Sciatic nerve (tissue), 2 donors: ENCODE measurements at places on chromosomes 1 and 21. TPM values are rescaled to one million over a fixed set of nuclear protein-coding genes. Genes with fewer than 3 reads are reported as not detected.

DNA sequence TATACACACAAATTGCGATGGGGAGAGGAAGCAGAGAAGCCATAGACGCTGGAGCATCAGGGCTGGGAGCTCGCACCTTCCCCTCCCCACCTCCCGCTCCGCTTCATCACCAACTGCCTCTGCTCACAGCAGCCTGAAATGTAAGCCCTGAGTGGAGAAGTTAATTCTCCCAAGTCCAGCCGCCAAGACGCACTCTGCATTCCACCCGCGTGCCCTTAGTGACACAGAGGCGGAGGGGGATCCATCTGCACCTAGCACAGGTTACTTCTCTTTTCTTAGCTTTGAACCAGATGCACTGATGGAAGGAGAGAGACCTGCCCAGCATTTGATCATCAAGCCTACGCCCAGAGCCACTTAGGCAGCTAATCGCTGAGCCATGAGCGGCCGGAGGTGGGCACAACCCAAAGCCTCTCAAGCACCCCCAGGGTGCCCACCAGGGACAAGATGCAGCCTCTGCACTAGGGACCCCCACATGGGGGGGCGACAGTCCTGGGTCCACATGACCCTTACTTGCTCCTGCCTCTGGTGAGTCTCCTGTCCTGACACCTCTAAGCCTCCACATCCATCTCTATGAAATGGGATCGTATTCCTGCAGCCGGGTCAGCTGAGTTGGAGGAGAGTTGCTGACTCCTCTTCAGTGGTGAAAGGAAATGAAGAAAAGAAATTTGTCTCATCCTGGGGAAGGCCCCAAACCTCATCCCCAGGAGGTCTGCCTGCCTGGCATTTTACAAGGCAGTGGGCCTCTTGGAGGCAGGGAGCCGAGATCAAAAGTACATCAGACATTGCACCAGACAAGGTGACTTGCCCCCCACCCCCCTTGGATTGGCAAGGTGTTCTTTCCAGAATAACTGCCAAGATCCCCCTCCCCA lies 316.2 kb downstream of the MATN1 start:
- peak; percentile 37 for DNase-seq

- no peak for DNase-seq
Measured at GRCh38 chr1:196723325-196724185, 51.1 kb upstream of the CFHR3 start.

DNA sequence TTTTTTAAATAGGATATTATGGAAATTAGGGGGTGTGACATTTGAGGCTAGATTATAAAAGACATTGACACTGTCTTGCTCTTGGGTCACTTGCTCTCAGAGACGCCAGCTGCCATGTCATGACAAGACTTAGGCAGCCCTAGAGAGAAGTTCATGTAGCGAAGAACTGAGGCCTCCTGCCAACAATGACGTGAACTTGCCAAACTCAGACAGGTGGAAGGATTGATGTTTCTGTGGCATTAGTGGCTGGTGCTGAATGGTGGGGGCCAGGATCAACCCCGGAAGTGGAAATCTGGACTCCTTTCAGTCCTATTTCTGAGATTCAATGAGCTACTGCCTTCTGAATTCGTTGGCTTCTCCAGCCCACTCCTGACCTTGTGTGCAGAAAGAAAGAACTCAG lies 14.7 kb downstream of the NCF2 start:
- DNase-seq, result peak; percentile 43

GRCh38 chr1:7464736-7465135 lies 306.4 kb upstream of the VAMP3 start:
- DNase-seq, result no peak

DNA sequence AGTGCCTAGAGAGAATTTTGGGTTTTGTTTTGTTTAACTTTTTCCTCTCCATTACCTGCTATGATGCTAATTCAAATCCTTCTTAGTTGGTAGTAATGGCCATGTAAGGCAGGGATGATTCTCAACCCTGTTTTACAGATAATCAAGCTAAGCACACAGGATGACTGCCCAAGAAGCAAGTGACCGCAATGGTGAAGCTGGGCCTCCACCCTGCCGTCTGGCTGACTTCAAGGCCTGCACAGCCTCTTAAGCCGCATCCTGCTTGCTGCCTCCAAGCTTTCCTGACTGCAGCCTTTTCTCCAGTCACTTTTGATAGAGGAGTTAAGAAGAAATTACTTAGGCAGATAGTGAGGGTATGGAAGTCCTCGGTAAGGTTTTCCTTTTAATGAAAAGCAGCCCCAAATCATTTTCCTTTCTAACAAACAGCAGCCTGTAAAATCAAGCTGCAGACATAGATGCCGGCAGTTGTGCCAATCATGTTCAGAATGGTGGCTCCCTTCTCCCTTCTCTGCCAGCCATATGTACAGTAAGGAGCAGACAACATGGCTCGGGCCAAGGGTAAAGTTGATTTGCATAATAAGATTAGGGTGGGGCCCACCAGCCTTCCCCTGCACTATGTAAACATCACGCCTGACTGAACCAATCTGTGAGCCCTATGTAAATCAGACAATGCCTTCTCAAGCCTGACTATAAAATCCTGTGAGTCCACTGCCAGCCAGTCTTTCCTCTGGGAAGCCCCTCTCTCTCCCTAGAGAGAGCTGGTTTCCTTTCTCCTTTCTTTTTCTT lies 8.8 kb upstream of the CTBS start:
- DNase-seq, result no peak

GRCh38 chr1:199089393-199090122 lies 450.7 kb downstream of the PTPRC start:
- DNase-seq, result no peak

DNA sequence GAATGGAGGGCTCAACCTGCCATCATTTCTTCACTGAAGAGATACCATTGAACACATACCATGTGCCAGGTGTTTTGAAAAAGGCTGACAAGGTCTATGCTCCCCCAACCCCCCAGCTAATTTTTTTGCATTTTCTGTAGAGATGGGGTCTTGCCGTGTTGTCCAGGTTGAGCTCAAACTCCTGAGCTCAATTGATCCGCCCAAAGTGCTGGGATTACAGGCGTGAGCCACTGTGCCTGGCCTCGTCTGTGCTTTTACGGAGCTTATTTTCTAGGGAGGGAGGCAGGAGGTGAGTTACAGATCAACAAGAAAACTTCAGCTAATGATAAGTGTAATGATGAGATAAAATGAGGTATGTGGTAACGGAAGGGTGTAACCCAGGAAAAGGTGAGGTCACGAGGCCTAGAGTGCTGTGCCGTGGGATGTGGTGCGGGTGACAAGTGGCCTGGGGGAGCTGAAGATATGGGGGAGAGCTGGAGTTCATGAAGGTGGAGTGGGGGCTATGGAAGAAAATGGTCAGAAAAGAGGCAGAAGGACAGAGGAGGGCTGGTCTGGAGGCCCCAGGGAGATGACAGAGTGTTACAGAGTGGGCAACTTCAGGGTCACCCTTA lies 28.2 kb downstream of the FAAH start:
- no peak for DNase-seq

DNA sequence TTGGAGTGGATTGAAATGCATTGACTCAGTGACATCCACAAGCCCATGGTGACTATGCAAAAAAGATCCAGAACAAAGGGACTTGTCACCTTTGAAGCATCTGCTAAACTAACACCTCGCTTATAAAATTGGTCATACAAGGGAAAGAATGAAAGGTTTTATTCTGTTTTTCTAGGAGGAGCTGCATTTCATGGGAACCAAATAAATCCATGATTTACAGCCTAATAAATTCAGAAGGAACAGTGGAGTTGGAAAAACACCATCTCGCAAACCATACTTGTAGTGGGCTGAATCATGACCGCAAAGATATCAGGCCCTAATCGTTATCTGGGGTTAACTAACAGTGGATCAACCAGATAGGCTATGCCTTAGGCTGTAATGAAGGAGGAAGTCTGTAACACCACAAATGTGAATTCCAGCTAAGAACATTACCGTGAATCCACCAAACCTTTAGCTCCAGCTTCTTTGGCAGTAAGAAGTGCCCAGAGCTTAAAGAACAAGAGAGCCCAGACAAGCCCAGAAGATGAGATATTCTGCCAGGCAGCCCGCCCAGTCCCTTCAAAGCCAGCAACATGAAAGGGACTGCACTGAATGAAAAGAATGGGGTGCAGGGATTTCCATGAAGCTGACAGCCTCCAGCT lies 27.4 kb downstream of the RSPH1 start:
- no peak for DNase-seq

GRCh38 chr1:36843906-36844610 lies 190.3 kb downstream of the GRIK3 start:
- DNase-seq, result no peak

DNA sequence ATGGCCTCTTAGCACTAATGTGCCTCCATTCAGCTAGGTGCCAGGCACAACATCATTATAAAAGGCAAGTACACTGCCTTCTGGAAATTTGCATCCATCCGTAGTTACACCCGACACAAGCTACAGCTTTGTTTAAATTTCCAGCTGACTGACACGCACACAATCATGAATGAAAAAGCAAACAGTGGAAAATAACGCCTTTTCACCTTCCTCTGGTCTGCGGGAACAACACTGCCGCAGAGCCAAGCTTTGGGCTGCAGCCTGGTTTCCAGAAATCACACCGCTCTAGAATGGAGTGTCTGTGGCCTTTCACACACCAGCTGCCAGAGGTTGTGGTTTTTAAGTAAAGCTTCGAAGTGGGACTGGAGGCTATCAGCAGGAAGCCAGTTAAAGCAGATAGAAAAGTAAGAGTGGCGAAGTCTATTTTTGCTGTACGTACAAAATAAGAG lies 142.8 kb upstream of the COA6 start:
- DNase-seq, result no peak

DNA sequence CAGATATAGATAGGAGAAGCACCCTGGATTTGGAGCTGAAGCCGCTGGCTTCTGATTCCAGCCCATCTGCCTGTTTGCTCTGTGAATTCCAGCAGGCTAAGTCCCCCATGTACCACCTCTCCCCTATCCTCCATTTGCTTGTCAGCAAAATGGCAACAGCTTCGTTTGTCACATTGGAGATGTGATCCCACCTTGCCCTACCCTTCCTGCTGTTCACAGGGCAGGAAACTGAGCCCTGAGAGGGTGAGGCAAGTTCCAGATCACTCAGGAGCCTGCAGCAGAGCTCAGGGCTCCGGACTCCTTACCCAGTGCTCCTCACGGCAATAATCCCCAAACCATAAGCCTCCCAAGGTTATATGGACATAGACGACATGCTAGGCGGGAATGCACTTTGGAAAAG lies 14.9 kb downstream of the SLC2A1 start:
- DNase-seq, result no peak

GRCh38 chr1:39194398-39195051 lies 10.0 kb upstream of the MACF1 start:
- DNase-seq, result no peak

GRCh38 chr21:19048098-19048672 lies 644.6 kb upstream of the TMPRSS15 start:
- DNase-seq, result no peak

GRCh38 chr1:99305626-99306025 lies 41.3 kb downstream of the PLPPR4 start:
- DNase-seq, result no peak

DNA sequence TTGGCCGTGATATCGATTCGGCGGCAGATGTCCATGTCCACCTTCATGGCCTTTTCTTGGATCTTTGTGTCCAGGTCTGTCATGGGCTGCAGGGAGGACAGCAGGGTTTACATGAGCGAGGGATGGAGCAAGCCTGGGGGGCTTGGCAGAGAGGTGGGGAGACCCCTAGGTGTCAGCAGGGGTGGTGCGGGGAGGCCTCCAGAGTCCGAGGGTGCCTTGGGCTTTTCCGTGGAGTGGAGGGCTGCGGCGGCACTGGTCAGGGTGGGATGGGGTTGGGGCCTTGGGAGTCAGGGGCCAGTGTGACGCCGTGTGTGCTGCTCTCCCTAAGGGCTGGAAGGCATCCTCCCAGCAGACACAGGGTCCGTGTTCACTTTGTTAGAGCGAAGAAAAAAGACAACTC lies 16.1 kb upstream of the ALDH4A1 start:
- no peak for DNase-seq

- DNase-seq, result no peak
Measured at GRCh38 chr1:210464519-210465039, 135.9 kb downstream of the HHAT start.

- no peak for DNase-seq
Measured at GRCh38 chr1:226443033-226443432, 35.1 kb upstream of the PARP1 start.

DNA sequence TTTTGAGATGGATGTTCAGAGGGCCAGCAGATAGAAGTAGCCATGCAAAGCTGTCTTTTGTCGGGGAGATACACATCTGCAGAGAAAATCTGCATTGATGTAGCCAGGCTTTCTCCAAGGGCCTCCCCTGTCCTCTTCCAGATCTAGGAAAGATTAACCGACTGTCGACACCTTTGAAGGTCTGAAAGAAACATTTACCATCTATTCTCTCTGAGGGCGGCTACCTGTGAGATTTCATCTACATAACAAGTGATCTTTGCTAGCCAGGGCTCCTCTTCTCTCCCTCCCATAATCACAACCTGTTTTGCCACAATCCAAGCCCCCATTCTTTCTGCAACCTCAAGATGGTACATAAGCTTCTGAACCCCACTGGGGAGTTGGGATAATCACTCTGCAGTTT lies 193.6 kb downstream of the RGS7 start:
- DNase-seq, result no peak

DNA sequence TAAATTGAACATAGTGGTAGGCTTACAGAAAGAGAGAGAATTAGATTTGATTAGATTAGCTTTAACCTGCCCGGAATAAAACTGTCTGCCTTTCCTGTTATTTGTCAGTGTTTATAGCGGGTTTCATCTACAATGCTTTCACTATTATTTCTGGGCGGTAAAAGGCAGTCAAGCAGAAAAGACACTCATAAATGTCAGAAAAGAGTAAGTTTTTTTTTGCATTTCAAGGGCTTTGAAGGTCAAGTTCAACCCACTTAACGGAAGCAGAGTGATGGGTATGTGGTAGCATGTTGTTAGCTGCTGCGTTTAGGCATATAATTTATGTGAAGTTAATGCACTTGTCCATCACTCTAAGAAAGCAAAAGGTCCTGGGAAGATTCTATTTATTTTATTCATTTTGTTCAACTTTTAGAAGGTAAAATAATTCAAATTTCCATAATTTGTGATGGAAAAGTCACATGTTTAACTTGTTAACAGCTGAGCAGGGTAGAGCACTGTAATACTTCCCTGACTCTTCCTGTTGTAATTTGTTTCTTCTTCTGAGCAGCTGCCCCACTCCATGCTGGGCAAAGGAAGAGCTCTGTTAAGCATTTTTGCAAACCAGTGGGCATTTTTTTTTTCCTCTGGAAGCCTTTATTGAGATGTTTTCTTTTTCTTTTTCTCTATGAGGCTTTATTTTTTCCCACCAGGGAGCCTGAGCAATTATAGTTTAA lies 220.1 kb downstream of the ST6GALNAC3 start:
- no peak for DNase-seq

GRCh38 chr1:10084045-10084444 lies 51.3 kb downstream of the UBE4B start:
- DNase-seq, result no peak

The FCGR1A gene
- total RNA-seq, result 36.5 TPM

The TENT5C gene
- total RNA-seq, result 37.0 TPM

The PLPPR4 gene
- total RNA-seq, result 6.6 TPM

The CD34 gene
- 103 TPM for total RNA-seq

The KRTAP12-2 gene
- total RNA-seq, result not detected

The BTBD8 gene
- 14.9 TPM for total RNA-seq

The LMX1A gene
- total RNA-seq, result 0.22 TPM

The GBP6 gene
- total RNA-seq, result not detected

The EPHA8 gene
- not detected for total RNA-seq

The EDN2 gene
- not detected for total RNA-seq

The AGMAT gene
- 0.18 TPM for total RNA-seq
